ENCODE measurements at places on chromosomes 7 and 10. TPM values are rescaled to one million over a fixed set of nuclear protein-coding genes. Genes with fewer than 3 reads are reported as not detected.

HDAC9 gene
- polyA plus RNA-seq = 10.4 TPM

GRCh38 chr7:5630670-5631069 is 150.8 kb downstream of the RNF216 start:
- DNase-seq = no peak

GRCh38 chr10:70834441-70835151 is 18.8 kb downstream of the SGPL1 start:
- no peak for DNase-seq

DNA sequence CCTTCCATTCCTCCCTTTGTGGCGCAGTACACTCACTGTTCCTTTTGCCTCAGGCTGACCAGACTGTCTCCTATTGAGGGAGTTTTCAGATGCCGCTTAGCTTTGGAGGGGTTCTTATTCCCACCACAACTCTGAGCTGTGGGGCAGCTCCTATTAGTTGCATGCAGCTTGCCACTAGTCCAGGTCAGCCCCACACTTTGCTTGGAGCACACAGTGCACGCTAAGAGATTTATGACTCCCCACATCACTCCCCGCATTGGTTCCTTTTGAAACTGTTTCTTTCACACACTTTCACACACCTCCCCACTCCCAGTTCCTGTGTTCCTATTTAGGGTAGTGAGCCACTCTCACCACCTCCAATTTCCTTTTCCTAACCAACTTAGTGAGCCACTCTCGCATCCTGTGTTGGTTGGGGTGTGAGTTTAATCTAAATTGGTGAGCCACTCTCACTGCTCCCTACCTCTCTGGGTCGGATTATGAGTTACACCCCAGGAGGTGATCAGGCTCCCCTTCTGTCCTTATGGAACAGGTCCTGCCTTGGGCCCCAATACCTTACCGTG is 10.4 kb upstream of the ZNF485 start:
- DNase-seq = no peak

- DNase-seq = no peak
Observed at GRCh38 chr10:102923601-102924000, 5.5 kb downstream of the CNNM2 start.

GRCh38 chr10:97503406-97503805 is 4.7 kb downstream of the UBTD1 start:
- DNase-seq = no peak

GRCh38 chr10:93198401-93199131 is 124.9 kb downstream of the CYP26A1 start:
- DNase-seq = no peak
